Nephron progenitor cell (in vitro differentiated cells): ENCODE measurements at places on chromosomes 4 and X.
A peak's percentile ranks its signal among the peaks of the same experiment; 100 is the strongest.

GRCh38 chr4:53847965-53848364 lies 216.4 kb downstream of the CHIC2 start:
- DNase-seq: no peak

DNA sequence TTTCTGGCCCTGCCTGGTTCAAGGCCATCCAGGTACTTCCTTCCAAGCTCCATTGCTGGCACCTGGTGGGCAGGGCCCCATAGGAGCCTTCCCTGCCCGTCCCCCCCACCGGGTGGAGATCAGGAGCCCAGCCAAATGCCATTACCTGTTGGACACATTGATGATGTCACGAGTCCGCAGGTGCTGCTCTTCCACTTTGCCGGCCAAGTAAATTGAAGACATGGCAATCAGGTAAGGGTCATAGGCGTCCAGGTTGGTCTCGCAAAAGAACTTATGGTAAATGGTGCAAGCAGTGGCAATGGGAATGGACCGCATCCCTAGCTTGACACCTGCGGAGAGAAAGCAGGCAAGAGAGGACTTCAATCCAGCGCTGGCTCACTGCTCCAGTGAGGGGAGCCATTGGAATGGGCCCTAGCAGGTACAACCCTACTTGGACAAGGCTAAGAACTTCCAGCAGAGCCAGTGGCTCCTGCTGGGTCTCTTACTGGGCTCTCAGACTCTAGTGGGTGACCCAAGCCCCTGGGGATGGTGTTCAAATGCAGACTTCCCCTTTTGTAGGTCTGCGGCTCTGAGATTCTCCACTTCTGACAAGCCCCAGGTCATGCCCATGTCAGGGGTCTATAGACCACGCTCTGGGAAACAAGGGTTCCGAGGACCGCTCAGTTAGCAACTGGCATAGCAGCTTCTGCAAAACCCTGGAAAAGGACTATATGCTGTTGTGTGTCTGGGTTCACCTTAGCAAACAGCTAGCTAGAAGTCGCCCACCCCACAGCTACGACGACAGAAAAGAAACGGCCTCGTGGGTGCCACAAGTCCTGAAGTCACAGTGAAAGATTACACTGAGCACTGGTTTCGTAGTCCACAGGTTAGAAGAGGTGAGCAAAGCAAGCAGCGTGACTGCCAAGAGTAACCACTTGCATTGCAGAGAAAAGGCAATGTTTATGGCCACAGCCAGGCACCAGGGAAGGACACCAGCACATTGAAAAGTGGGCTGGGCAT lies 2.8 kb downstream of the CCNQ start:
- DNase-seq: no peak

DNA sequence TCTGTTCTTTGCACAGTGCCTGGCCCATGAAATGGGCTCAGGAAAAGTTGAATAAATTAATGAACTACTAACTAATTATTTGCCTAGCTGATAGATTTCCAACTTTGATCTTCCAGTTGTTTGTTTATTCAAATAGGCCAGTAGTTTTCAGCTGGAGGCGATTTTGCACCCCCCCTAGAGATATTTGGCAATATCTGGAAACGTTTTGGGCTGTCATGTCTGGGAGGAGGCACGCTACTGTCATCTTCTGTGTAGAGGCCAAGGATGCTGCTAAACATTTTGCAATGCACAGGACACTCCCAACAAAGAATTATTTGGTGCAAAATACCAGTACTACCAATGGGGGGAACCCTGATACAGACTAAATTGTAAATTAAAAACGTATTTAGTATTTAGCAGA lies 81.9 kb downstream of the VCX2 start:
- DNase-seq: no peak

GRCh38 chr4:46081674-46082073 lies 42.2 kb downstream of the GABRG1 start:
- DNase-seq: no peak

DNA sequence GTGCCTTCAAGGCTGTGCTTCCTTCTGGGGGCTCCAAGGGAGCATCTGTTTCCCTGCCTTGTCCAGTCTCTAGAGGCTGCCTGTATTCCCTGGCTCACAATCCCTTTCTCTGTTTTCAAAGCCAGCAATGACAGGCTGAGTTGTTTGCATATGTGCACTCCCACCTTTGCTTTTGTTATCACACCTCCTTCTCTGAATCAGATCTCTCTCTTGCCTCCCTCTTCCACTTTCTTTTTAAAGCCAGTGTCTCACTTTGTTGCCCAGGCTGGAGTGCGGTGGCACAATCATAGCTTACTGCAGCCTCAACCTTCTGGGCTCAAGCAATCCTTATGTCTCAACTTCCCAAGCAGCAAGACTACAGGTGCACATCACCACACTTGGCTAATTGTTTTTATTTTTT lies 37.1 kb upstream of the LEF1 start:
- DNase-seq: no peak

GRCh38 chrX:54494166-54494988 lies 1.7 kb downstream of the FGD1 start:
- no peak for DNase-seq

- peak; percentile 15 for DNase-seq
Observed at GRCh38 chr4:112910109-112910736, 139.2 kb upstream of the ANK2 start.

- peak; percentile 16 for DNase-seq
Observed at GRCh38 chr4:31370866-31371465, 650.8 kb downstream of the PCDH7 start.

DNA sequence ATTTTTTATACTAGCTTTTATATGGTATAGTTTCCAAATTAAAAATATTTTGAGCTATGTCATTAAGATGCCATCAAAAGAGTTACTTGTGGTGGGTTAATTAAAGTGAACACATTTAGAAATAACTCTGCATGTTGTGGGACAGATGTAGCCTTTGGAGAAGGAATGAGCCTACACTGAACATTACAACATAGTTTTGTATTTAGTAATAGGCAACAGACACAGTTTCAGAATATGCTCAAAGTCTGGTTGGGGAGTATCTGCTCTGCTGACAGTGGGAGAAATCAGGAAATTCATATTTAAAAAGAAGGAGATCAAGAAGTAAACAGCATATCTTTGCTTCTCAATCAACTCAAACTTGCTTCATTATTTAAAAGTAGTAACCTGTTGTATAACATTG lies 23.7 kb downstream of the EMCN start:
- DNase-seq: no peak

- DNase-seq: no peak
Observed at GRCh38 chr4:81196126-81196650, 18.8 kb downstream of the PRKG2 start.

GRCh38 chr4:123588631-123589241 lies 192.1 kb downstream of the SPRY1 start:
- DNase-seq: no peak

- DNase-seq: no peak
Observed at GRCh38 chr4:87171944-87172343, 48.5 kb downstream of the KLHL8 start.

DNA sequence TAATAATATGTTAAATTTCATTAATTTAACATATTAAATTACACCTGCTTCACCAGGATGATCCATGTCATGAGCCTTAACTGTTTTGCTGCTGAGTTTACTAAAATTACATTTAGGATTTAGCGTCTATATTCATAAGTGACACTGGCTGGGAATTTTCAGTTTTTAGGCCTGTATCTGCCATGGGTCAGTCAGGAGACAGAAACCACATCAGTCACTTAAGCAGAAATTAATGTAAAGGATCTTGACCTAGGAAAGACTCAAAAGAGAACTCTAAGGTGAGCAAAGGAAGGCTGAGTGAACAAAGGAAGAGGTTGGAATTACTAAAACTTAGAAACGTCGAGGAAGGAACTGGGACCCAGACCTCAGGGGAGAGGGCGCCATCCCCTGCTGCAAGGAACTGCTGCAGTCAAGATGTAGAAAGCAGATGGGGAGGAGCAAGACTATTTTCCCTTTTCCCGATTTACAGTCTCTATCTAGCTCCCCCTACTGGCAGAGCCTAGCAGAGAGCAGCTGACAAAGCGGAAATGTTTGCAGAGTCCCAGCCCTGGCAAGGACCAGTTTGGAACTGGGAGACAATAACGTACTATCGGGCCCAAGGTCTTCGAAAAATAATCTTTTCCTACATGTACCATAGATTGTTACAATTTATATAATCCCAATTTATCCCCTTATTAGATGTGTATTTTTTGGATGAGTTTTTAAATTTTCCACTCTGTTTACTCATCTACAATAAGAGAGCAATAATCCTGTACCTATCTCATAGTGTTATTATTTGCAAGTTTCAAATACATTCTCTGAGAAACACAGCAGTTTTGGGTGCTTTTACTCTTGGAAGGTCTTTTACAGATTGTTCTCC lies 22.6 kb upstream of the RBBP7 start:
- DNase-seq: peak; percentile 74

GRCh38 chr4:100929135-100929534 lies 411.3 kb upstream of the EMCN start:
- DNase-seq: no peak

GRCh38 chr4:120353235-120353634 lies 286.6 kb upstream of the MAD2L1 start:
- DNase-seq: no peak

GRCh38 chrX:17674601-17675000 lies 62.7 kb upstream of the SCML1 start:
- DNase-seq: no peak

DNA sequence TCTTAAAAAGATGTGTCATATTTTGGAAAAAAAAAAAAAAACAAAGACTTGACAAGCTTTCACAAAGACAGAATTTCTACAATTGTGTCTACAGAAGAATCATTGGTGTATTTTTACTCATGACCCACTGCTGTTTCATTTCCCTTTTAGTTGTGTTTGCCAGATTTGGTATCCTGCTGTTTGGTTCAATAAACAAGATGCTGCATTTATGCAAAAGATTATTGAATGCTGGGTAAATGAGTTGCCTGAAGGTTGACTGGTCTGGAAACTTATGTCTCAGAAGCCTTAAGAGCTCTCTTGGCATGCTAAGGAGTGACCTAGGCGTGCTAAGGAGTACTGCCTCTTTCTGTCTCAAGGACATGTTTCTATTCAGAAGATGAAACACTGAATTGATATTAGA lies 64.9 kb upstream of the NPY2R start:
- DNase-seq: no peak

DNA sequence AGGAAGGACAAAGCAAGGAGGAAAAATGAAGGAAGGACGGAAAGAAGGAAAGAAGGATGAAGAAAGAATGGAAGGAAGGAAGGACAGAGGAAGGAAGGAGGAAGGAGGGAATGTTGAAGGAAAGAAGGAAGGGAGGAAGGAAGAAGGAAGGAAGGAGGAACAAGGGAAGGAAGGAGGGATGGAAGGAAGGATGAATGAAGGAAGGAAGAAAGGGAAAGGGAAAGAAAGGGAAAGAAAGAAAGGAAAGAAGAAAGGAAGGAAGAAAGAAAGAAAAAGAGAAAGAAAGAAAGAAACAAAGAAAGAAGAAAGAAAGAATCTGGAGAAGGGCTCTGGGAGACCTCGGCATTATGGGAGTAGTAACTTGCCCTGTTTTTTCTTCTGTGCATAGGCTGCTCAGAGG lies 70.8 kb upstream of the SHISA3 start:
- no peak for DNase-seq

DNA sequence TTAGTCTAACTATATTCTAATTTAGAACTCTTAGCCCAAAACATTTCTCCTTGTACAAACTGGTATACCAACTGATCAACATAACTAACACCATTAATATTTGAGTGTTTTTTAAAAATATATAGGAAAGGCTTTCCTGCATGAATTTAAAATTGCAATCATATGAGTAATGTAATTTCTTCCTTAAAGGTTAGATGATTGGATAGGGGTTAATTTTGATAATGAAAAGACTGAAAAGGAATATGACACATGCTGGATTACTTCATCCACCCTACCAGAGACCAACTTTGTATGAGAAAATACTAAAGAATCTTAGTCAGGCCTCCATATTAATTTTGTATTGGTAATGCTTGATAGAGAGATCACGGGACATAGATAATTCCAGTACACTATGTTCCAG lies 25.1 kb upstream of the PLS3 start:
- no peak for DNase-seq

- DNase-seq: peak; percentile 73
Observed at GRCh38 chrX:100447655-100448397, 37.8 kb upstream of the PCDH19 start.

GRCh38 chrX:111869639-111870034 lies 6.3 kb upstream of the TRPC5OS start:
- DNase-seq: peak; percentile 50

GRCh38 chr4:119310826-119311225 lies 11.1 kb downstream of the FABP2 start:
- DNase-seq: no peak

- no peak for DNase-seq
Observed at GRCh38 chr4:137408527-137409177, 123.6 kb downstream of the PCDH18 start.

- no peak for DNase-seq
Observed at GRCh38 chr4:89298788-89299152, 8.8 kb downstream of the GPRIN3 start.

DNA sequence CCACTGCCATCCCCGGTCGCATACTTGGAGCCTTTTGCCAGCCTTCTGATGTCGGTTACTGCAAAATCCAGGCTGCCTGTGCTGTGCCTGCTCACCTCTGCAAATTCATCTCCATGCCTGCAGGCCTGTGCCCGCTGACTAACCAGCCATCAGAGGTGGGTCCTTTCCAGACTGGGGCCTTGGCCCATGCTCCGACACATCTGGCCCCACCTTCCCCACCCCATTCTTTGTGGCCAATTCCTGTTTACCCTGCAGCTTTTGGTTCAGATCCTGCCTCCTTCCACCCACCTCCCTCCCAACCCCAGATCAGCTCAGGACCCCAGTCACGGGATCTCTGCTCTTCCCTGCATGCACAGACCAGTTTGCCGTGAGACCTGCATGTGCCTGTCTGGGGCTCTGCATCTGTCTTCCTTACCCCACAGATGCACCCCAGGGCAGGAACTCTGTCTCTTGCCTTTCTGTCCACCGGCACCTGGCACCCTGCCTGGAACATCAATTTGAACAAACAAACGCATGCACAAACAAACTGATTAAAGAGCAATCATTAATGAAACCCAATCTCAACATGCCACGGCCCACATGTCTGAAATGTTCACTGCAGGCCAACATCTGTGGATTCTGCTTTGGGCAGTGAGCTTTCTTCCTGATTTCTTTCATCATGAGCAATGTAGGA lies 112.8 kb upstream of the PSAPL1 start:
- DNase-seq: no peak

DNA sequence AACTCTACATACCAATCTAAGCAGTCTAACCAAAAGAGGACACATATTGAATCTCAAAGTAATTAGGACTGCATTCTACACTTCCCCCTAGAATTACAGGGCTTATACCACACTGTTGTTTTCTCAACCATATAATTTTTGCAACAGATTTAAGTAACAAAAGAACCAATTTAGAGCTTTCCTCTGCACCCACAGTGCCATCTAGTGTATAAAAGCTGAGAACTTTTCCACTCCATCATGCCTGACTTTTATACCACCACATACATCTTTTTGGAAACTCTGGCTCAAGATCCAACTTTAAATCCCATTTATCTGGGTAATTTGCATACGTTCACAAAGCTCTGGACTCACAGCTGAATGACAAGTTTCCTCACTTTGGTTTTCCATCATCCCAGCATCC lies 99.5 kb downstream of the EFHC2 start:
- DNase-seq: no peak

- no peak for DNase-seq
Observed at GRCh38 chr4:67452100-67452845, 93.0 kb downstream of the CENPC start.

GRCh38 chr4:156638925-156639605 lies 332.5 kb downstream of the PDGFC start:
- DNase-seq: no peak

- no peak for DNase-seq
Observed at GRCh38 chr4:129668092-129668491, 572.1 kb downstream of the C4orf33 start.
